Bronchial smooth muscle cell (primary cell): ENCODE measurements at places on chromosomes 1 and 21. TPM values are rescaled to one million over a fixed set of nuclear protein-coding genes. Genes with fewer than 3 reads are reported as not detected.

NBPF11 gene
- total RNA-seq = 4.6 and 4.9 TPM in 2 replicates

FCRL5 gene
- total RNA-seq = not detected in 2 replicates

TLR5 gene
- under 0.01 TPM in 1 of 2 replicates, not detected in the other for total RNA-seq

FAM151A gene
- total RNA-seq = not detected in 2 replicates

CR1L gene
- not detected in 2 replicates for total RNA-seq

LEPR gene
- 12.5 and 16.7 TPM in 2 replicates for total RNA-seq

GABRD gene
- not detected in 2 replicates for total RNA-seq

CYYR1 gene
- total RNA-seq = not detected in 2 replicates

CCDC18 gene
- total RNA-seq = 8.9 and 11.5 TPM in 2 replicates

TMEM59 gene
- 356 and 527 TPM in 2 replicates for total RNA-seq

NUDT17 gene
- total RNA-seq = 1.6 and 2.4 TPM in 2 replicates

ADGRL2 gene
- 60.1 and 81.5 TPM in 2 replicates for total RNA-seq

KIF26B gene
- 0.26 and 1.3 TPM in 2 replicates for total RNA-seq

OR2G6 gene
- total RNA-seq = not detected in 2 replicates

CNTN2 gene
- not detected in 2 replicates for total RNA-seq

TSTD1 gene
- 0.60 and 15.4 TPM in 2 replicates for total RNA-seq

FRRS1 gene
- total RNA-seq = 67.6 and 77.8 TPM in 2 replicates

UBXN10 gene
- total RNA-seq = under 0.01 TPM in 1 of 2 replicates, not detected in the other

LRRC8B gene
- 0.16 and 0.17 TPM in 2 replicates for total RNA-seq

ROR1 gene
- 5.2 and 6.9 TPM in 2 replicates for total RNA-seq

ATP1A4 gene
- not detected in 2 replicates for total RNA-seq

CDKN2C gene
- 20.5 and 28.9 TPM in 2 replicates for total RNA-seq

NHLH1 gene
- under 0.01 TPM in 1 of 2 replicates, not detected in the other for total RNA-seq

OR2G3 gene
- not detected in 2 replicates for total RNA-seq

FMO2 gene
- total RNA-seq = 1.3 and 2.5 TPM in 2 replicates
